HepG2 (cell line): ENCODE measurements at places on chromosomes 2 and 18. TPM values are rescaled to one million over a fixed set of nuclear protein-coding genes. Genes with fewer than 3 reads are reported as not detected.

DNA sequence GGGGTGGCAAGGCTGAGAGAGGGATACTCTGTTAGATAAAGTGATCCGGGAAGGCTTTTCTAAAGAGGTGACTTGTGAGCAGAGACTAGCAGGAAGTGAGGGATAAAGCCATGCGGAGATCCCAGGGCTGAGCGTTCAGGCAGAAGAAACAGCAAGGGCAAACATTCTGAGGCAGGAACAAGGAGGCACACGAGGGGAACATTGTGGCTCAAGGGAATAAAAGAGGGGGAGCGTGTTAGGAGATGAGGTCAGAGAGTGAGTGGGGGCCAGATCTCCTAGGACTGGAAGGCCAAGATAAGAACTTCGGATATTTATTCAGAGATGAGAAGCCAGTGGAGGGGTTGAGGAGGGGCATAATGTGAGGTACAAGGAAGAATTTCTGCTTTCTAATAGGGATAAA, 67.1 kb downstream of the ACTR2 start:
- peaks cover 70% of the 10 kb centered on the region for H3K4me1 ChIP-seq
- DNase-seq: no peak
- no peaks in the 10 kb centered on the region for H3K27me3 ChIP-seq
- no peaks in the 10 kb centered on the region for H3K36me3 ChIP-seq
- no peak overlapping the region for H3K4me3 ChIP-seq

DNA sequence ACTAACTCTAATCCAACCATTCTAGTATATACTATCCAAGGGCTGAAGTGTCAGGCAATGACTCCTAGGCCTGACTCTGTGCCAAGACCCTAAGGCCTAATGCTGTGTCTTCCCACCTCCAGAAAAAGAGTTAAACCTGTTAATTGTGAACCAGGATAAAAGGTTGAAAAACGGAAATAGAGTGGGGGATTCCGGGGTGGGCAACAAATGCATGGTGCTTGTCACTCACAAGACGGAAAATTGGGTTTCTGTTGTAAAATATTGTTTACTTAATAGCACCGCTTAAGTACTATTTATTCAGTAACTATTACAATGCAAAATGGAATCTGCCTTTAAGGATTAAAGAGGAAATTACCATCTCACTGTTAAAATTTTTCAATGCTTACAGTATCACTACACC, 3.2 kb downstream of the STK17B start:
- no peak for DNase-seq
- H3K36me3 ChIP-seq: no peaks in the 10 kb centered on the region
- no peak overlapping the region for H3K27ac ChIP-seq

DNA sequence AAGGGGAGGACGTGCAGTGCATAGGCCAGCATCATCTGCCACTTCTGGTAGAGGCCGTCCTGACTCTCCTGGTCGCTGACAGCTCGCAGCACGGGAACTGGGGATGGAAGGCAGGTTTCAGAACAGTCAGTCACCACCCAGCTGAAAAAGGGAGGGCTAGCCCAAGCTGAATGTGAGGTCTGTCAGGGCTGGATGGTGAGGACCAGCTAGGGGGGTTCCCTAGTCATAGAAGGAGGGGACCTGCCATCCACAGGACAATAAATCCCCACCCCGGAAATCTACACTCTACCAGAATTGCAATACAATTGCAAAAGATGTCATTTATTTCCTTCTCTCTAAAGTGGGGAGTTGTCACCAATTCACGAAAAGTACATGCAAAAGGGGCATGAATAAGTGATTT, 15.8 kb downstream of the ABCG5 start:
- H3K36me3 ChIP-seq: peaks cover 71% of the 10 kb centered on the region
- no peak for DNase-seq
- no peaks in the 10 kb centered on the region for H3K27me3 ChIP-seq
- no peak overlapping the region for H3K27ac ChIP-seq
- peaks cover 11% of the 10 kb centered on the region; the same call in 1 of the 2 replicates for H3K4me1 ChIP-seq

- peaks cover 22% of the 10 kb centered on the region for H3K27me3 ChIP-seq
- no peaks in the 10 kb centered on the region for H3K4me1 ChIP-seq
- H3K36me3 ChIP-seq: no peaks in the 10 kb centered on the region
- DNase-seq: no peak
- H3K27ac ChIP-seq: no peak overlapping the region
- H3K4me3 ChIP-seq: no peak overlapping the region
These were observed 88.1 kb upstream of the KLF7 start for GRCh38 chr2:207253666-207254345.

GRCh38 chr2:17538844-17539554, 1.5 kb upstream of the VSNL1 start:
- peak; percentile 83 for DNase-seq
- H3K27me3 ChIP-seq: peaks cover 3% of the 10 kb centered on the region; the same call in 1 of the 3 replicates
- peaks cover 31% of the 10 kb centered on the region for H3K4me1 ChIP-seq
- H3K27ac ChIP-seq: peak overlapping the region; percentile 94
- no peaks in the 10 kb centered on the region for H3K36me3 ChIP-seq

GRCh38 chr18:50559752-50560680, at the start of gene MAPK4:
Gene MAPK4, plus strand, starts transcription at chr18:50560087. Its CDS starts 103,872 bp downstream, at chr18:50663959.
- peaks cover 59% of the 10 kb centered on the region for H3K27me3 ChIP-seq
- no peak within 1 kb of the TSS for H3K27ac ChIP-seq
- H3K4me3 ChIP-seq: peak within 1 kb of the TSS; percentile 54
- DNase-seq: no peak

GRCh38 chr2:222993920-222994650, 57.9 kb upstream of the KCNE4 start:
- no peaks in the 10 kb centered on the region for H3K4me1 ChIP-seq
- no peak overlapping the region for H3K4me3 ChIP-seq
- 0 out of 3 replicates have a peak, but pooled peaks cover 4% of the 10 kb centered on the region for H3K27me3 ChIP-seq
- no peak overlapping the region for H3K27ac ChIP-seq
- no peaks in the 10 kb centered on the region for H3K36me3 ChIP-seq
- no peak for DNase-seq

KATNAL2 gene
- total RNA-seq: not detected in 2 replicates
